Activated CD8-positive, alpha-beta T cell treated with anti-CD3 and anti-CD28 coated beads, Interleukin-2, amount 10 ng/mL, durations not matched to agents 7 days and 5 days (primary cell): ENCODE measurements at places on chromosomes 2 and 18.
A peak's percentile ranks its signal among the peaks of the same experiment; 100 is the strongest.

- DNase-seq = no peak
These were observed 256.0 kb upstream of the FANCL start for GRCh38 chr2:58497168-58497567.

DNA sequence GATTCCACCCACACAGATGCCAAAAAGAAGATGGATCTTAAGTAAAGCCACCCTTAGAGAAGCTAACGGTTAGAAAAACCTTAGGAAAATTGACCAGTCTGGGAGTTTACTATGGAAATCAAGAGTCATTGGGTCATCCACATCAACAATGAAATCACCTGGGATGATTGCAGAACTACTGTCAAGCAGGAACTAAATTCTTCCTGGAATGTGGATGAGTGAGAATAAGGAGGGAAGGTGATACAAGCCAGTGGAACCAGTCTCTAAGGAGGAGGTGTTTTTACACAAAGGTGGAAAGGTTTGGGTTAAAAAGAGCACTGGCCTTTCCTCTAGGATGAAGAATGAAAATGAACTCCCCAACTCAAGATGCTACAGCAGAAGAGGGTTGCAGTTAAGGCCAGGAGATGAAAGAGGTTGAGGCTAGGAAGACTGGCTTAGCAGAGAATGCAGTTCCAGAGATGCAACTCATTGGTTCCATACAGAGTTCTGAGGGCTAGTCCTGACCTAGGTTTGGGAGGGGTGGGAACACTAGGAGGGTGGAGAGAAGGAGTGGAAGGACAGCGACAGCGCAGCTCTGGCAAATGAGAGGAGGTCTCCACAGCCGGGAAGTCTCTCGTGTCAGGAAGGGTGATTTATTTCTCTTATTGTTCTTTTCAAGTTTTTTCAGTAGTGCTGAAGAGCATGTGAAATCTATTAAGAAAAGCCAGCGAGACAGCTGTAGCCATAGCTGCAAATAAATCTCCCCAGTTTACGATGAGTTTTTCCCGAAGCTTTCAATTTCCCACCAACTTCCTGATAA is 27.7 kb upstream of the KDM3A start:
- no peak for DNase-seq

DNA sequence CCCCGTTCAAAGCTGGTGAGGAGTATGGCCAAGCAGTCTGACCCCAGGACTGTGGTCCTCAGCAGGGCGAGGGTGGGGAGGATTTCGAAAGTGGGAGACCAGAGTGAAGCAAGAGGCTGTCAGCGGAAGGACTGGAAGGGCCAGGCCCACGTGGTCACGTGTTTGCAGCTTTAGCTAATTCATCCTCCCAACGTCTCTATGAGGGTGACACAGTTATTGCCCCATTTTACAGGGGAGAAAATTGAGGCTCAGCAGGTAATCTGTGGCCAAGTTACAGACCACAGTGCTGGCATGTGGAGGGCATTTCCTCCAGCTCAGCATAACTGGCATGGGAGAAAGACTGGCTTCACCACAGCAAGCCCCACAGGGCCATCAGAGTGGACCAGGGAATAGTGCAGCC is 45.4 kb upstream of the LTBP1 start:
- DNase-seq = no peak

- no peak for DNase-seq
These were observed 1025.3 kb upstream of the NXPH2 start for GRCh38 chr2:139805441-139805840.

DNA sequence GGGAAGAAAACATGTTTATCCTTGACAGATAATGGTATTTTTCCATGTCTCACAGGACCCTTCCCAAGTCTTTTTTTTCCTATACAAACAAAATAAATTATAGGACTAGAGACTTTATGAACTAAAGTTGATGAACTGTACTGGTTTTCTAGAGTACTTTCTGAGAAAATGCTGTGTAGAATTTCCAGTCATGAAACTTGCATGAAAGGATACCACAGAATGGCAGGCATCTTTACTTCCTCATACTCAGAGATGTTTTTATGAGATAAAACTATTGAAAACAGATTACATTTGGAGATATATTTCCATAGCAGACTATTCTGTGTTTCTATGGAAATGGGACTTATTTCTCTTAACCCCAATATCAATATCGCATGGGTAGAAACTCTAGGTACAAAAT is 403.5 kb downstream of the PARD3B start:
- DNase-seq = no peak

DNA sequence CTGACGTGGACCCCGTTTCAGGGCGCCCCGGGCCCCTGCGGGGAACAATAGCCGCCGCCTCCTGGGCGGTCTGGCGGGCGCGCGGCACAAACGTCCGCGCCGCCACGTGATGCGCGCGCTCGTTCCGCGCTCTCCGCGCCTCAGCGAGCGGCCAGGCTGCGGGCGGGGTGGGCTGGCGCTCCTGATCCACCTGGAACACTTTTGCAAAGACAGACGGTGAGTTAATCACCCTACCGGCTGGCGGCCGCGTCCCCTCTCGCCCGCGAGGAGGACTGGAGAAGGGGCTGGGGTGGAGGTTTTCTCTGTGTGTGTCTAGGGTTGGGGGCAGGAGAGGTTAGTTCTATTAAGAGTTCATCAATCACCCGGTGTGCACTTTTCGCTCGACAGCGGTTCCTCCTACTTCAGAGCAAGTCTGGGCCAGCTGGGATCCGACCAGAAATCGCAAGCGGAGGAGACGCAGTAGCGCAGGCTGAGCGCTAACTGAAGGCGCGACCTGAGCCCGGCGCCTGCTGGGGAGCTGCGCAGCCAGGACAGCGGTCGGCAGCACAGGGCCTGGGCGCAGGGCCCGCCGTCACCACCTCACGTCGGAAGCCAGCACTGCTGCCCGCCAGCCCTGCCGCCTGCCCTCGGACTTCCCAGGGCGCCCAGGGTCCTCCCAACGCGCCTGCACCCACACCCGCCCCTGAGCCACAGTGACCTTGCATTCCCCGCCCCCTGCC is 10.3 kb upstream of the HOXD1 start:
- no peak for DNase-seq

- peak; percentile 16 for DNase-seq
These were observed 62.1 kb downstream of the C18orf63 start for GRCh38 chr18:74377776-74378175.

GRCh38 chr2:121207494-121207893 is 77.5 kb downstream of the TFCP2L1 start:
- no peak for DNase-seq

DNA sequence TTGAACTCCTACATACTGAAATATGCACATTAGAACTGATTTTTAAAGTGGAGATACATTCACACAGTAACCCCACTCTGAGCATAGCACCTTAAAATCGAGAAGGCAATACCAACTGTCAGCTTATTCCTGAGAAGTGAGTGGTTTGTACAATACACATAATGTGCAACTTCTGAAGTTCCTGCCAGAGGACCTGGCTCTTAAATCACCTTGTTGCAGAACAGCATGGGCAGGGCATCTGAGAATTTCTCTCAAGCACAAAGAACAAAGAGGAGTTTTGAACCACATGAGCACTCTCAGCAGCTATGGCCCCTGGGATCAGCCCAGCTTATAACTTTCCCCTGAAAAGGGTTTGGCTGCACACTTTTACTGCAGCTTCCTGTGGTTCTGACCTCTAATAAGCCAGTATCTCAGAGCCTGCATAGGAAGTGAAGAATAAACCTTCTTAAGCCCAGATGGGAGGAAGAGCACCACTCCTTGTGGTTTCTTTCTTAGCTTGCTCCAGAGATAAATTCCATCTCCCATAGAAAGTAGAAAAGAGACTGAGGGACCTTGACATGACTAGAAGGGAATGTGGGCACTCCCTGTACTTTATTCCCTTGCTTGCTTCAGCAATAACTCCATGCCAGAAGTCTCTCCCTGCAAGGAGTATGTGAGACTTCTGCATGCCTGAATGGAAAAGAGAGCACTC is 862.3 kb downstream of the SUCLG1 start:
- DNase-seq = no peak

GRCh38 chr18:48529796-48530195 is 9.0 kb upstream of the CTIF start:
- DNase-seq = no peak

DNA sequence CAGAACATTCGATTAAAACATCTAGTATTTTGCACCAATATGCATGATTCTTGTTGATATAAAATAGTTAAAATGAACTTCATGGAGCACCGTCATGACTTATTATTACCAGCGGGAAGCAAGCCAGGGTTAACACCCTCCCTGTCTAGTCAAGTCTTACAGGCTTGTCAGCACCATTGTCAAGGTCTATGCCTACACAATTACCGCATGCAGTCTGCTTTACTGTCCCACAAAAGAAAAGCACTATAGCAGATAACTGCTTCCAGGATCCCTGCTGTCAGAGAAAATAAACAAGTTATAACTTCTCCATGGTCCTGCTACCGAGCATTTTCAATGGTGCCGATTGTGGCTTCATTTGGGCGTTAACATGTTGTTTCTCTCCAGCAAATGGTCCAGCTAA is 968.0 kb upstream of the FAM98A start:
- no peak for DNase-seq

DNA sequence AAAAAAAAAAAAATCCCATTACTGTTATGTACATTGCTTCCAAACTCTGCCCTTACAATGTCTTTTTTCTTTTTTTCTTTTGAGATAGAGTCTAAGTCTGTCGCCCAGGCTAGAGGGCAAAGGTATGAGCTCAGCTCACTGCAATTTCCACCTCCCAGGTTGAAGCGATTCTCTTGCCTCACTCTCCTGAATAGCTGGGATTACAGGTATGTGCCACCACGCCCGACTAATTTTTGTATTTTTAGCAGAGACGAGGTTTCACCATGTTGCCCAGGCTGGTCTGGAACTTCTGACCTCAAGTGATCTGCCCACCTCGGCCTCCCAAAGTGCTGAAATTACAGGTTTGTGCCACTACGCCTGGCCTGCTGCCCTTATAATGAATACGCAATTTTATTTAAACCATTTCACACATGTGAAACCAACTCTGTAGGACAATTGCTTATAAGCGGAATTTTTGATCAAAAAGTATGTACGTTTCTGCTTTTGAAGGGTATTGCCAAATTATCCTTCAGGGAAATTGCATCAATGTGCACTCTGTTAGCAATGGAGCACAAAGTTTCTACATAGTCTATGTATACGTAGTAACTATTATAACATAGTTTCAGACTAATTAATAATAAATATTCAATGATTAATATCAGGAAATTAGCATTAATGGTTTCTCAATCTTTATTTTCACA is 55.7 kb upstream of the ACTR3 start:
- DNase-seq = no peak

GRCh38 chr2:47028171-47028570 is 112.6 kb upstream of the MCFD2 start:
- DNase-seq = no peak

- no peak for DNase-seq
These were observed 82.6 kb downstream of the ZNF532 start for GRCh38 chr18:58947136-58947732.

- DNase-seq = no peak
These were observed 869.2 kb upstream of the GCFC2 start for GRCh38 chr2:76579911-76580310.

- DNase-seq = no peak
These were observed 61.7 kb upstream of the RALBP1 start for GRCh38 chr18:9413576-9413975.

- no peak for DNase-seq
These were observed 314.5 kb downstream of the CYRIA start for GRCh38 chr2:16351137-16351536.

DNA sequence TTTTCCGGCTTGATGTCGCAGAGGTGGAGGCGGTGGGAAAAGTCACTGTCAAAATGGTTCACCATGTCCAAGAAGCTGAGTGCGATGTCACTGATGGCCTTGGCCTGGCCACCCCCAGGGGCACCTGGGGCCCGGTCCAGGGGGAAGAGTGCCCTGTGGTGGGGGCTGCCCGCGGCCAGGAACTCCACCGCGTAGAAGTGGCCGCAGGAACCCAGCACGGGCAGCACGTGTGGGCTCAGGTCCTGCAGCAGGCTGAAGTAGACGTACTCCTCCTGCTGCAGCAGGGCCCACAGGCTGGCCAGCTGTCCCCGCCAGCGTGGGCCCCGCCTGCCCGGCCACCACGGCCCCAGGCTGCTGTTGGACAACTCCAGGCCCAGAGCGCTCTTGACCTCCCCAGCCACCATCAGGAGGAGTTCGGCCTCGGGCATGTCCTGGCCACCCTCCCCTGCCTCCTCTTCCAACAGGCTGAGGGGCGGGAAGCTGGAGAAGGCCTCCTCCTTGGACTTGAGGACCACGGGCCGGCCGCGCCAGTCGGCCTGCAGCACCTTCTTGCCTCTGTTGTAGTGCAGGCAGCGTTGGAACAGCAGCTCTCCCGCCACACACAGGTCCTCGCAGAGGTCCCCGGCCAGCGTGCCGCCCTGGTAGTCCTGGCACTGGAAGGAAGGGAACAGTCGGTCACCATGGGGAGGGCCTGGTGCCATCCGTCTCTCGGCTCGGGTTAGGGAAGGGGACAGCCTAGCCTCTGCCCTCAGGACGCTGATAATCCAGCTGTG is 10.3 kb downstream of the DIPK1C start:
- DNase-seq = no peak

GRCh38 chr2:120515759-120516678 is 170.1 kb downstream of the INHBB start:
- DNase-seq = no peak

DNA sequence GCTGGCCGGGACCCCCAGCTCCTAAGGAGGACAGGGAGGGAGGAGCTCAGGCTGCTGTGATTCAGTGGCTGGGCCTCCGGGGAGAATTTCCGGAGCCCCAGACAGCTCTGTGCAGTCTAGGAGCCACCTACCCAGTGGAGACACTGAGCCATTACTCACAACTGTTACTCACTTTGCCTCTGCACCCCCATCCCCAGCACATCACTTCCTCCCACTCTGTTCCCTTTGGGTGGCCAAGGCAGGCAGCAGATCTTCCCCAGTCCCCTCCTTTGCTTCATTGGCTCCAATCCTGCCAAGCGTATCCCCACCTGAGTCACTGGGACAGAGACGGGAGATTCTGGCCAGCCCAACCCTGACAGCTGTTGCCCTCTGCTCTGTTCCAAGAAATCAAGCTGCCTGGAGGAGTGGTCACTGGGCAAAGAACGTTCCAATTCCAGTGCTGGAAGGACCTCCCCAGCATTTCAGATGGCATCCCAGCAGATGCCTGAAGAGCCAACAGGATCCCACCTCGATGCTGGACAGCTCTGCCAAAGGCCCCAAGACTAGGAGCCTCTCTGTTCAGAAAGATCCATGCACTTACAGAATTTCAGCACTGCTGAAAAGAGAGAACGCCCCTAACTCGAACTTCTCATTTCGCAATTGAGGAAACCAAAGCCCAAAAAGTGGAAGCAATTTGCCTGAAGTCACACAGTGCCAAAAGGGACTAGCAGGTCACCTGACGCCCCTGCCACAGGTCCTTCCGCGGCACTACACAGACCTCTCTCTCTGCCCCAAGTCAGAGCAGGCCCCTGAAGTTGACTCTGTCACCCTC is 68.3 kb downstream of the TNS1 start:
- DNase-seq = no peak

GRCh38 chr18:67862069-67862468 is 345.5 kb upstream of the DSEL start:
- DNase-seq = no peak
